H1 (cell line): ENCODE measurements at places on chromosomes 7 and 10.

DNA sequence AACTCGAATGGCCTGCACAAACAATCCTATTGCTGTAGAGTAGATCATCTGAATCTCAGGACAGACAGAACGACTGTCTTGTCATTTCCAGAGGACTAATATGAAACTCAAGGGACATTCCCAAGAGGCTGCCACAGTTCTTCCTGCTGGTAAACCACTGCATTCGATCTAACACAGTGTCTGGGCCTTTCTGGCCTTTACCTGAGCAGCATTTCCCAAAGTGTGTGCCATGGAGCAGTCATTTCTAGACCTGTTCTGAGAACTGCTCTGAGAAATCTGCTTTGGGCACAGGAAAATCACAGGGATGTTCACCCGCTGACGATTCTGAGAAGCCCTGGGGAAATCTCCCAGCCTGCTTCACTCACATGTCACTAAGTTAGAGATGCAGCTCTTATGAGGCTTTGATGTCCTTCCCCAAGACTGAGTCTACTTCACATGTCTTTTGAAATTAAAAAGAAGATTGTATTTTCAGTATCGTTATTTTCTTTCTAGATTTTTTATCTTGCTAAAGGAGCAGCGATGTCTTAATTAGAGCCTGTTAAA lies 18.4 kb downstream of the GPNMB start:
- DNase-seq, result no peak

DNA sequence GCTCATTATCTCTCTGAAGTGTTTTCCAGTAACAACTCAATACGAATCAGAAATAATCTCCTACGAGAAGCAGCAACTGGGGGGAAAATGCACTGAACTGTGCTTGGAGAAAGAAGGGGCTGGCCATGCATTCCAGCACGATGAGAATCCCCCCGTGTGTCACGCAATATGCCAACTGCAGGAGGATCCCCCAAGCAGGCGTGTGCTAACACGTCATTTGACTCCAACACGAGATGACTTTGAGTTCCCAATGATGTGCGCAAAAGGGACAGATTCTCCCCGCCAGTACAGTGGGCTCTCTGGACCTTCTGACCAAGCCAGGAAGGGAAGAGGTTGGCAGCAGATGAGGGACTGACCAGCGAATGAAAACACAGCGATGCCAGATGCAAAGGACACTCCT lies 105.5 kb downstream of the KCNMA1 start:
- DNase-seq, result no peak

GRCh38 chr7:157674027-157674714 lies 337.4 kb downstream of the DNAJB6 start:
- DNase-seq, result no peak

GRCh38 chr7:130872756-130873448 lies 138.9 kb upstream of the KLF14 start:
- no peak for DNase-seq

DNA sequence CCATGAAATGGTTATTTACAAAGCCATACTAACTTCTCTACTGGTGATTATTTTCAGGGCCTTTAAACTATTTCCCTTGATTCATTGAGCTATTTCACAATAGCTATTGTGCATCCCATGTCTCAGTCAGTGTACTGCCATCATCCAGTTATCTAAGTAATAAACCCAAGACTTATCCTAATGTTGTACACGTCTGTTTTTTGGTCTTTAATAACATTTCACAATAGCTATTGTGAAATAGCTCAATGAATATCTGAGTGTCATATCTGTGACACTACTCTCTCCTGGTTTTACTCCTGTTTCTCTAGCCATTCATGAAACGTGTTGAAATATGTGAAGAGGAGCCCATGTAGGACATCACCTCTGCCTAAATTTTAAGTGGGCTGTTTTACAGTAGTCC lies 36.5 kb upstream of the TMEM140 start:
- DNase-seq, result no peak

GRCh38 chr7:45192621-45193041 lies 35.0 kb downstream of the RAMP3 start:
- no peak for DNase-seq

DNA sequence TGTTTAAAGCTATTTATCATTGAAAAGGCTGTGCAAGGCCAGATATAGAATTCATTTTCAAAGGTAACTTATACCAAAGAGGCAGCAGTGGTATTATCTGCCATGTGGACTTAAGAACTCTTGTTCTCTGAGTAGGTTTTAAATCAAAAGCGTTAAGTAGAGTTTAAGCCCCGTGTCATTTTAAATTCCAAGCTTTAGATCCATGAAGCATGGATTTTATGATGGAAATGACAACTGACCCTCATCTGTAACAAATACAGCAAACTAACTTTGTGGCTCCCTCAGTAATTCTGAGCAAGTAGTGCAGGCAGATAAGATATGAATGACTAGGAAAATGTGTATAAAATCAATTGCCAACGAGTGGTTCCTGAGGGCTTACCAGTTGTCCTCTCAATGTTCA lies 247.0 kb downstream of the WDR11 start:
- DNase-seq, result no peak
